ENCODE measurements at places on chromosomes 2 and 18.

DNA sequence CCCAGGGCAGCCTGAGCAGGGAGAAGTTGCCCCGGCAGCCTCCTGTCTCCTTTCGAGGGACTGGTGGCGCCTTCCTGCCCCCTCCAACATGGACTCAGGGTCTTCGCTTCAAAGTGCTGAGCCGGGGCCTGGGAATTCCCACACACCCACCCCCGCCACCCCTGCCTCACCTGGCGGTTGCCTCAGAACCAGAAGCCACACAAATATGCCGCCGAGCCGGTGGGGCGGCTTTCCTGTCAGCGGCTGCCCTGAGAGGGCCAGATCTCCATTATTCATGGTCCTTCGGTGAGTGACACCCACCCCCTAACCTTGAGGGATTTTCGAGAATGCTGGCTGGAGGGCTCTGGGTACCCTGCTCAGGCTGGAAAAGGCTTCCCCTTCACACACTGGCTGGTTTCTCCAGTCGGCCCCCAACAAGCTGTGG, 71.7 kb downstream of the SMAD7 start:
- H3K4me3 ChIP-seq: no peak overlapping the region
- no peak for DNase-seq
- H3K4me1 ChIP-seq: no peaks in the 10 kb centered on the region
- H3K27me3 ChIP-seq: no peaks in the 10 kb centered on the region
- no peak overlapping the region for H3K27ac ChIP-seq

GRCh38 chr2:21812766-21813165, 689.0 kb downstream of the TDRD15 start:
- no peak for DNase-seq
- no peaks in the 10 kb centered on the region for H3K27me3 ChIP-seq
- H3K27ac ChIP-seq: no peak overlapping the region
- H3K4me1 ChIP-seq: no peaks in the 10 kb centered on the region

GRCh38 chr2:2808551-2809058, 477.5 kb upstream of the MYT1L start:
- H3K27me3 ChIP-seq: no peaks in the 10 kb centered on the region
- DNase-seq: no peak
- H3K4me3 ChIP-seq: no peak overlapping the region
- H3K4me1 ChIP-seq: no peaks in the 10 kb centered on the region
- no peak overlapping the region for H3K27ac ChIP-seq

GRCh38 chr2:48693066-48693465, 62.5 kb downstream of the LHCGR start:
- no peak overlapping the region for H3K4me3 ChIP-seq
- no peaks in the 10 kb centered on the region for H3K36me3 ChIP-seq
- no peak overlapping the region for H3K27ac ChIP-seq
- no peaks in the 10 kb centered on the region for H3K27me3 ChIP-seq

- no peak overlapping the region for H3K27ac ChIP-seq
- H3K36me3 ChIP-seq: no peaks in the 10 kb centered on the region
- no peak overlapping the region for H3K4me3 ChIP-seq
- H3K4me1 ChIP-seq: no peaks in the 10 kb centered on the region
Measured at GRCh38 chr2:213288913-213289700, 4.8 kb downstream of the SPAG16 start.

DNA sequence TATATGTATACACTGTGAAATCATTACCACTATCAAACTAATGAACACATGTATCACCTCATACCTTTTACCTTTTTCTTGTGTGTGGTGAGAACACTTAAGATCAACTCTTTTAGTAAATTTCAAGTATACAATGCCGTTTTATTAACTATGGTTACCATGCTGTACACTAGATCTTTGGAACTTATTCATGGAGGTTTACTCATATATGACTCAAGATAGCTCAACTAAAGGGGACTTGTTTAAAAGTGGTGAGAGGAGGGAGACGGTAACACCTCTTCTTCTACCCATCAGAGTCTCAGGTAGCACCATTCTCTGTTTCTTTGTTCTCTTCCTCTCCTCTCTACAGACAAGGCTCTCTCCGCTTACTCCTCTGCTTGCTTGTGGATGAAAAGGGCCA, 36.1 kb upstream of the TMEM178A start:
- no peaks in the 10 kb centered on the region for H3K4me1 ChIP-seq
- no peaks in the 10 kb centered on the region for H3K36me3 ChIP-seq
- H3K27ac ChIP-seq: no peak overlapping the region
- H3K4me3 ChIP-seq: no peak overlapping the region

DNA sequence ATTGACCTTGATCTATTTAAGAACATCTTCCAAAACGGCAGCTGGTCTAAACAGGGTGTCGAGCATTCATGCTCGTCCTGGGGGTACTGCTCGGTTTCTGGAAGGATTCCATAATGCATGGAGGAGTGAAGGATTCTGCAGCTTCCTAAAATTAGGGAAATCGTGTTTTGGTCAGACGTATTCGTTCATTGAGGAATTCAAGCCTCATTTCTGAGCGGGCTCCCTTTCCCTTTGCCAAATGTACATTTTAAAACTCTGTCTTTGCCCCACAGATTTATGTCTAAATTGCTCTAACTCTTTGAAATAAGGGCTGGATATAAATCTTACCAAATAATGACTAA, 144.0 kb downstream of the BCL11A start:
- H3K27me3 ChIP-seq: no peaks in the 10 kb centered on the region
- no peaks in the 10 kb centered on the region for H3K36me3 ChIP-seq
- H3K4me1 ChIP-seq: peaks cover 37% of the 10 kb centered on the region
- H3K4me3 ChIP-seq: no peak overlapping the region
- H3K27ac ChIP-seq: no peak overlapping the region

- no peaks in the 10 kb centered on the region for H3K36me3 ChIP-seq
- no peak for DNase-seq
- H3K27ac ChIP-seq: no peak overlapping the region
- no peak overlapping the region for H3K4me3 ChIP-seq
Measured at GRCh38 chr2:72278046-72278445, 130.4 kb upstream of the CYP26B1 start.

DNA sequence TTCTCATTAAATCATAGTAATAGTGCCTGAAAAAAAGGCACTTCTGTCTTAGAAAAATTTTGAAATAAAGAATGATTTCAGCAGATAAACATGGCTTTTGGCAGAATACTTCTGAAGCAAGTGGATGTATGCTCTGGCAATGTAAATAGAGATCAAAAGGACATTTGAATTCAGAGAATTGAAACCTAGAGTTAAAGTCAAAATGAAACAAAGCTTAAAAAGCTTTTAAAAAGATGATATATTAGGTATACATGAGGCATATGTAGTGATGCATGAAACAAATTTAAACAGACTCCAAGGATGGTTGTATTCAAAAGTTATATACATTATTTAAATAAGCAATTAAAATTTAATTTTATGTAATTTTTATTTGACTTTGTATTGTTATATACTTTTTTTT, 1344.5 kb upstream of the TMEFF2 start:
- no peaks in the 10 kb centered on the region for H3K27me3 ChIP-seq
- H3K4me1 ChIP-seq: no peaks in the 10 kb centered on the region
- no peak overlapping the region for H3K27ac ChIP-seq
- no peak for DNase-seq
- H3K36me3 ChIP-seq: no peaks in the 10 kb centered on the region
- H3K4me3 ChIP-seq: no peak overlapping the region

DNA sequence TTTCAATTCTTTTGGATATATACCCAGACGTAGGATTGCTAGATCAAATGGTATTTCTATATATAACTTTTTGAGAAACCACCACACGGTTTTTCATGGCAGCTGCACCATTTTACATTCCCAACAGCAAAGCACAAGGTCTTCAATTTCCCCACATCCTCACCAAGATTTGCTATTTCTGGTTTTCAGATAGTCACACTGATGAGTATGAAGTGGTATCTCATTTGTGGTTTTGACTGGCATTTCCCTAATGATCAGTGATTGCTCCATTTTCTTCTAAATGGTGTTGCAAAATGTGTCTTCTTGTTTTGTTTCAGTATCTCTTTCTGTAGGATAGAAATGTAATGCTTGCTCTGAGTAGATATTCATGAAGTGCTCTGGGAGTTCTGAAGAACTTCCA, 52.0 kb downstream of the ANKRD44 start:
- peaks cover 45% of the 10 kb centered on the region for H3K4me1 ChIP-seq
- DNase-seq: peak; percentile 84
- no peaks in the 10 kb centered on the region for H3K27me3 ChIP-seq
- H3K36me3 ChIP-seq: no peaks in the 10 kb centered on the region

- no peaks in the 10 kb centered on the region for H3K36me3 ChIP-seq
- H3K4me1 ChIP-seq: no peaks in the 10 kb centered on the region
- H3K27ac ChIP-seq: no peak overlapping the region
Measured at GRCh38 chr2:100924520-100925451, 77.3 kb upstream of the RPL31 start.

DNA sequence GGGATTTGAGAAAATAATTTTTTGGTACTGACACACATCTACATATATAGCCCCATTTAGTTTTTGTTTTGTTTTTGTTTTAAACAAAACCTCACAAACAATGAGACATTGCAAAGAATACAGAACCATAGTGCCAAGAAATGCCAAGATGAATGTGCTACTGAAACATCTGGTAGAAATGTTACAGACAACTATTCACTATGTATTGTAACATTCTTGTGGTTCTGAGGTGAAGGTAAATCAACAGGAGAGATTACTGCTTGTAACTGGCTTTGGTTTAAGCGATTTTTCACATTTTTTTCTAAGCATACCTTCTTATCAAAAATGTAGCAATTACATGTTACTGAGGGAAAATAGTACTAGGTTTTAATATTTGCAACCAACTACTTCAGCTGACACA, 281.3 kb downstream of the ZNF804A start:
- H3K36me3 ChIP-seq: no peaks in the 10 kb centered on the region
- H3K4me1 ChIP-seq: no peaks in the 10 kb centered on the region
- H3K27ac ChIP-seq: no peak overlapping the region
- no peaks in the 10 kb centered on the region for H3K27me3 ChIP-seq

DNA sequence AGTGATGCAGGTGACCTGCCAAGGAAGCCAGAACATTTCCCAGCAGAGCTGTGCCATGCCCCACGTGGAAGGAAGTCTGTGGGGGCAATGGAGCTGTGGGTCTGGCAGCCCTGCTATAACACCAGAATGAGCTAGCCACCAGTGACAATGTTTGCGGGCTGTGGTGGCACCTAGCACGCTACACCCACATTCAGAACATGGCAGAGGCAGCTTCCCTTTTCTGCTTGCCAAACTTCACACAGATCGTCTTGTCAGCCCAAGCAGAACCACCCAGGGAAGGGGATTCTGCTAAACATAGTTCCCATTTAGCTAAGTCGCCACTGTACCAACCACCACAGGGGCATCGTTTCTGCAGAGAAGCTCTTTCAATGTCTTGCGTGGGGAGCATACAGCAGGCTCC, 27.0 kb upstream of the CCDC93 start:
- no peaks in the 10 kb centered on the region for H3K4me1 ChIP-seq
- H3K27me3 ChIP-seq: no peaks in the 10 kb centered on the region
- H3K27ac ChIP-seq: no peak overlapping the region
- no peaks in the 10 kb centered on the region for H3K36me3 ChIP-seq
- DNase-seq: no peak

- no peaks in the 10 kb centered on the region for H3K36me3 ChIP-seq
- no peaks in the 10 kb centered on the region for H3K4me1 ChIP-seq
- no peak overlapping the region for H3K27ac ChIP-seq
- no peak overlapping the region for H3K4me3 ChIP-seq
- DNase-seq: no peak
Measured at GRCh38 chr2:158115202-158115767, 13.6 kb downstream of the UPP2 start.

- no peak for DNase-seq
- H3K27ac ChIP-seq: no peak overlapping the region
- peaks cover 5% of the 10 kb centered on the region for H3K4me1 ChIP-seq
- no peaks in the 10 kb centered on the region for H3K27me3 ChIP-seq
Measured at GRCh38 chr2:62178741-62179271, 17.1 kb upstream of the B3GNT2 start.

- H3K36me3 ChIP-seq: no peaks in the 10 kb centered on the region
- H3K4me3 ChIP-seq: no peak overlapping the region
- H3K27me3 ChIP-seq: no peaks in the 10 kb centered on the region
- no peak overlapping the region for H3K27ac ChIP-seq
Measured at GRCh38 chr2:28224648-28225472, 167.8 kb upstream of the FOSL2 start.

DNA sequence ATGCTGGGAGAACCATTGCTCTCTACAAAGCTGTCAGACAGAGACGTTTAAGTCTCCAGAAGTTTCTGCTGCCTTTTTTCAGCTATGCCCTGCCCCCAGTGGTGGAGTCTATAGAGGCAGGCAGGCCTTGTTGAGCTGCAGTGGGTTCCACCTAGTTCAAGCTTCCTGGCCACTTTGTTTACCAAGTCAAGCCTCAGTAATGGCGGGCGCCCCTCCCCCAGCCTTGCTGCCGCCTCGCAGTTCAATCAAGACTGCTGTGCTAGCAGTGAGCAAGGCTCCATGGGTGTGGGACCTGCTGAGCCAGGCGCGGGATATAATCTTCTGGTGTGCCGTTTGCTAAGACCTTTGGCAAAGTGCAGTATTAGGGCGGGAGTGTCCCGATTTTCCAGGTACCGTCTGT, 52.7 kb upstream of the SCYGR2 start:
- peaks cover 4% of the 10 kb centered on the region for H3K36me3 ChIP-seq
- H3K4me1 ChIP-seq: no peaks in the 10 kb centered on the region
- no peaks in the 10 kb centered on the region for H3K27me3 ChIP-seq
- DNase-seq: no peak
- no peak overlapping the region for H3K27ac ChIP-seq

DNA sequence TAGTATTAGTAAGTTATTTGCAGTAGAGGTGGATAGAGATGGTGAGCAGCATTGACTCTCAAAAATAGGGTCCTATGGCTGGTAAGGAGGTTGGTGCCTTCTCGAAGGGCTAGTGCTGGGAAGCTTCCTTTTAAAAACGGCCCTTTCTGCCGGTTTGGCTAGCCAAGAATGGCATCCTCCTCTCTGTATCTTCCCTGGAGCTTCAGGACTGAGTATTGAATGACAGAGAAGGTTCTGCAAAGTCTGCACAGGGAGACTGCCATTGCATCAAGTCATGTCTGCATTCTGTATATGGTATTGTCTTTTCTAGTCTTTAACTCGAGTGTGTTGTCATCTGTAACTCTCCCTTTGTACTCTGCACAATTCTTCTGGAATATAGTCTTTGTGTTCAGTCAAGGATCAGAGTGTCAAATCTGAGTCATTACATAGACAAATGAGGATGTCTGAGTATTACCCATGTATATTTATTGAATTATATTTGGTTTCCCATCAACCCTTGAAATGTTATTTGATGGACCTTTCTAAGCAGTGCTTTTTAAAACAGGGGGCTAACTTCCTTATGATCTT, 1.1 kb downstream of the LDLRAD4 start:
- H3K27ac ChIP-seq: no peak overlapping the region
- H3K4me1 ChIP-seq: no peaks in the 10 kb centered on the region
- no peak overlapping the region for H3K4me3 ChIP-seq
- no peak for DNase-seq

DNA sequence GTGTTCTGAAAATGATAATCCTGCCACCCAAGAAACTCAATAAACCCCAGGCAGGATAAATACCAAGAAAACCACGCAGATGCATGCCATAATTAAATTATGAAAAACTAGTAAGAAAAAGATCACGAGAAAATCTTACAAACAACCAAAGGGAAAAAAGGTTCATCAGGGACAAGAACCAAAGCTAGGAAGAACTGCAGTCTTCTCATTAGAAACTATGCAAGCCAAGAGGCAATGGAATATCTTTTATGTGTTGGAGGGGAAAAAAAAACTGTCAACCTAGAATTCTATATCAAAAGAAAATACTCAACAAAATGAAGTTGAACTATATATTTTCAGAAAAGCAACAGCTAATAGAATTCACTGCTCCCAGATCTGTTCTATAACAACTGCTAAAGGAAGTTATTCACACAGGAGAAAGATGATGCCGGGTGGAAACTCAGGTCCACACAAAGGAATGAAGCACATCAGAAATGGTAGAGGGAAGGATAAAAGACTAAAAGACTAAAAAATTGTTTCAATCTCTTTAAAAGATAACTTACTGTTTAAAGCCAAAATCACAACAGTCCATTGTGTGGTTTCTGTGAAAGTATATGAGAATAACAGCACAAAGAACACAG, 55.0 kb downstream of the NDUFA10 start:
- DNase-seq: no peak
- H3K27me3 ChIP-seq: no peaks in the 10 kb centered on the region
- no peaks in the 10 kb centered on the region for H3K4me1 ChIP-seq
- H3K27ac ChIP-seq: no peak overlapping the region

Measured in GM12878 (cell line).